D721Med (cell line): ENCODE measurements at places on chromosomes 16 and 17.

GRCh38 chr16:17235147-17235815 lies 235.5 kb downstream of the XYLT1 start:
- DNase-seq, result no peak

DNA sequence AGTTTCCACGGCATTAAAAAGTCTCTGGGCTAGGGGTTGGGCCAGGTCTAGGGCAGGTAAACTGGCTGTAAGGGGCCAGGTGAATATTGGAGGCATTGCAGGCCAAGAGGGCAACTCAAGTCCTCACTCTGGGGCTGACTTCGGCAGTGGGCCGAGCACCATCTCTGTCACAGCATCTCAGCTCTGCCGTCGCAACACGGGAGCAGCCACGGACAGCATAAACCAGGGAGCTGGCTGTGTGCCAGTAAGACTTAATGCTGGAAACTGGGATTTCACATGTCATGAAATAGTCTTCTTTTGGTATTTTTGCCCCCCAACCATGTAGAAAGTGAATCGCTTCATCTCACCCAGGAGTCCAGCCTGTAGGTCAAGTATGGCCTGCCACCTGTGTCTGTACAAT lies 12.6 kb upstream of the LGALS9 start:
- no peak for DNase-seq

- DNase-seq, result no peak
These were observed 92.6 kb upstream of the CBX4 start for GRCh38 chr17:79931817-79932309.

- DNase-seq, result no peak
These were observed 81.1 kb downstream of the VPS35L start for GRCh38 chr16:19636436-19637267.

GRCh38 chr17:7436556-7437368 lies 1.5 kb downstream of the TMEM102 start:
- DNase-seq, result peak; percentile 68

- DNase-seq, result no peak
These were observed 82.5 kb upstream of the TNRC6C start for GRCh38 chr17:77875881-77876509.

DNA sequence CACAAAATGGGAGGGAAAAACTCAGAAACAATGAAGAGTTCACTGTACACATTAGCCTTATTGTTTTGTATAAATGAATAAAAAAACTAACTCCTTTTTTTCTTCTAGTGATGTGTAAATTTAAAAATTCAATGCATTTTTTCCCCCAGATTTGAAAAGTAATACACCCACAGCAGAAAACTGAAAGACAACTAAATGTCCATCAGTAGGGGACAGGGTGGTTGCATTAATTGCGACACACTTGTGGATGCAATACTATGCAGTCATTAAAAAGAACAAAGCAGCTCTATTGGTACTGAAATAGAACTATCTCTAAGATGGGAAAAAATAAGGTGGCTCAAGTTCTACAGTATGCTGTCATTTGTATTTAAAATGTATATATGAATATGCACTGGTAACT lies 13.7 kb upstream of the WIPI1 start:
- no peak for DNase-seq

- DNase-seq, result no peak
These were observed 35.4 kb downstream of the GINS2 start for GRCh38 chr16:85653290-85653891.

DNA sequence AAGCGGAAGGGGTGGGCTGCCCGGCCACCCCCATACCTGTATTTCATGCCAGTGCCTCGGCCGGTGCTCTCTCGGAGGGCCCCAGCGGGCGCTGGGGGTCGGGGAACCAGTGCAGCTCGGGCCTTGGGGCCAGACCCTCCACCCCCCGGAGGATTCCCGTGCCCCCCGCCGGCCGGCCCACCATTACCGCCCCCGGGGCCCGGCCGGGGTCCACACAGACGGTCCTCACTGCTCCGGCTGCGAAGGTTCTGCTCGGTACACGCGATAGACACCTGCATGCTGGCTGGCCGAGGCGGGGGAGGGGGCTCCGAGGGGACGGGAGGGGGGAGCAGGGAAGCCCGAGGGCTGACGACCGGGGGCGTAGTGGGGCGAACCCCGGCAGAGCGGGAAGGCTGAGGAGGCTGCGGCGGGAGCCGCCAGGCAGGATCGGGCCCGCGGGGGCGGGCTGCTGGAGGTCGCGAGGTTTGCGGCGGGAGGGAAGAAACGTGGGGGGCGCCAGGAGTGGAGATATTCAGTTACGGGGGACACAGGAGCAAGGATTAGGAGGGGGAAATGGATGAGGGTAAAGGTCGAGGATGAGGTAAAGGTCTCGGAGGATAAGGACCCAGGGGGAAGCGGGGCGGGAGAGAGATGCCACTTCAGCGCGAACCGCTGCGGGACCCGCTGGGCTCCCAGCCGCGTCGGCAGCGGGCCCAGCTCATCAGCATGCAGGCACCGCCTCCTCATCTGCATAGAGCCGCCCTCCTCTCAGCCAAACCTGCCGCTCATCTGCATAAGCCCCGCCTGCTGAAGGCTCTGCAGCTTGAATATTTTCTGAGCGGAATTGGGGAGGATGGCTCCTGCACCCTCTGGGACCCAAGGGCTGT lies at the start of gene KCNAB3:
Gene KCNAB3 (minus strand): TSS at position 699 of the 866 bp plus-strand sequence. CDS start 421 bp downstream, at position 278.
- DNase-seq, result peak; percentile 83

- peak; percentile 51 for DNase-seq
These were observed 56.9 kb downstream of the CYB5D2 start for GRCh38 chr17:4199818-4200402.

- DNase-seq, result no peak
These were observed 153.9 kb upstream of the CACNG3 start for GRCh38 chr16:24102209-24102660.

- no peak for DNase-seq
These were observed 209.4 kb downstream of the SEC14L1 start for GRCh38 chr17:77349976-77350830.

GRCh38 chr16:72877374-72878028 lies 170.4 kb downstream of the ZFHX3 start:
- no peak for DNase-seq

DNA sequence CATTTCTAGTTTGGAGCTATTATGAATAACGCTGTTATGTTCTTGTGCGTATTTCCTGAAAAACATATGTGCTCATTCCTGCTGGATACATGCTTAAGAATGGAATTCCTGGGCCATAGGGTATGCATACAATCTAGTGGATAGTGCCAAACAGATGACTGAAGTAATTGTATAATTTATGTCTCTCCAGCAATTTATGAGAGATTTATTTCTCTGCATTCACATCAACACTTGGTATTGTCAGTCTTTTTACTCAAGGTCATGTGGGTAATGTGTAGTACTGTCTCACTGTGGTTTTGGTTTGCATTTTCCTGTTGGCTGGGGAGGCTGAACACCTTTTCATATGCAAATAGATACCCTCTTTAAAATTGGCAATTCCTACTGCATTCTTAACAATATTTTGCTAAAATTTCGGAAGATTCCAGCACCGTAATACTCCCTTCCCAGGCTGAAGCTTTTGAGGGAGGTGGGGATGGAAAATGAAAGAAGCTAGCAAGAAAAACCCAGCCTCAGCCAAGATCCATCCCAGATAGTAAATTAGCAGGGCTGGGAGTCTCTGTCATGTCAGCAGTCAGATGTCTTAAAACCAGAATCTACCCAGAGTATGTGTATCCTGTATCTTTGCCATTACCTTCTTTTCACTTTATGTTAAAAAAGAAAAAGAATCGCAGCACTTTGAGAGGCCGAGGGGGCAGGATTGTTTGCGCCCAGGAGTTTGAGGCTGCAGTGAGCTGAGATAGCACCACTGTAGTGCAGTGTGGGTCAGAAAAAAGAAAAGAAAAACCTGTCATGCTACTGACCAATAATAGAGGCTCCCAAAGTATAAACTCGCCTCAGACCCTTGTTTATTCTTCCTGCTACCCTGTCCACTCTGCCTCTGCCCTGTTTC lies 204.9 kb downstream of the LGALS9B start:
- no peak for DNase-seq

- no peak for DNase-seq
These were observed 24.9 kb downstream of the TPSD1 start for GRCh38 chr16:1280783-1281182.

DNA sequence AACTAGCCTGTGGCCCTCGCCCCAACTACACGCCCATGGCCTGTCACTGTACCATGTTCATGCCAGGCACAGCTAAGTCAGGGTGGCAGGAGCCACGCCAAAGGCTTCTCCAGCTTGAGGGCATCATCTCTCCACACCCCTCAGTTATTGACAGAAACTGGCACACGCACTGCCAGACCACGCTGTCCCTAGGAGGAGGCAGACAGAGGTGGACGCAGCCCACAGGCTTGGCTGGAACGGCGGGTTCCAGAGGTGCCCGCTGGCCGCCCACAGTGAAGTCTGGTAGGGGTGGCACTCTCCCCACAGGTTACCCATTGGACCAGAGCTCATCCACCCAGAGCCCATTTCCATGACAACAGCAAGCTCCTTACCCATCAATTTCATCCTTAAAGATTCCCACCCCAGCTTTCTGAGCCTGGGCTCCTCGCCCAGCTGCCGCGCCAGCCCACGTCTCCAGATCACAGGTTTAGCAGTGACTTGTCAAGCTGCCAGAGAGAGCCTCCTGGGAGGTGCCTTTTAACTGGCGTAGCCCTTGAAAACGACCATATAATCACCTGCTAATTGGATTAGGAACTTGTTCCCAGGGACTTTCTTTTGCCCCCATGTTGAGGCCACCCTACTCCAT lies 27.9 kb downstream of the RPRML start:
- peak; percentile 49 for DNase-seq

DNA sequence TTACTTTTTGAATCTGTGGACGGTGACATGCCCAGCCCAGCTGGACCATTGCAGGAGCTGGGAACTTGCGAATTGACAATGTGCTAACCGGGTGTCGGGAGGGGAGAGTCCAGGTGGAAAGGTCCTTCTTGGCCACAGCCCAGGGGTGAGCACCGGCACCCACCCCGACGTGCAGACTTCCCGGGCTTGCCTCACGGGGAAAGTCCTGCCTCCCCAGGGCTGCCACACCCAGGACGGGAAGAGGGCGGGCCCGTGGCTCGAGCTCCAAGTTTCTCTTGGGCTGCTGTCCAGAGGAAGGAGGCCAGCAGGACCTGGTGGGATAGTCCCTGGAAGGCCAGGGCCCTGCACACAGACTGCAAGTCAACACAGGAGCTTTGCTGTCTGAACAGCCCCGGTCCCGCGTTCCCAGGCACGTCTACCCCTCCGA lies 17.7 kb downstream of the CARD14 start:
- DNase-seq, result no peak

DNA sequence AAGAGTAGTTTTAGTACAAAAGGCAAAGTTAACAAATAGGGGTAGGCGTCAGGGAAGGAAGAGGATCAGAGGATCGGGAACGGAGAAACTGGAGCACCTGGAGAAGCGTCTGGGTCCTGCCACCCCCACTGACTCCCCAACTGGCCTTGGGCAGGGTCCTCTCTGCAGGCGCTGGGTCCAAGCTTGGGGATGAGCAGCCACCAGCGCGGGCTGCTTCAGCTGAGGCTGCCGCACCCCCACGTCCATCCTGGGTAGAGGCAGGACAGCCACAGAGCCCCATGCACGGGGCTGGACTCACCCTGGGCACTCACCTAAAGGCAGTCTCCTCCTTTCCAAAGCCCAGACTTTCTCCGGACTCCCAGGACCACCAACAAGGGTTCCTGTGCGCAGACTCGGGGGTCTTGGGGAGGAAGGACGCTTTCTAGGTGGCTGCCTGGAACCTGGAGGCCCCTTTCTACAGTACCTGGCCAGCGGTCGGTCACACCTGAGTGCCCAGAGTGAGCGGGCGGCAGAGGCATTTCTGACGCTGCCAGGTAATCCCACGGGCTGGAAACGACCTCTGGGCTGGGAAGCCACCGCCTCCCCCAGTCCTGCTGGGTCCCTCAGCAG lies 1.1 kb downstream of the HS3ST6 start:
- no peak for DNase-seq

- no peak for DNase-seq
These were observed 28.1 kb downstream of the WSCD1 start for GRCh38 chr17:6098050-6098822.

DNA sequence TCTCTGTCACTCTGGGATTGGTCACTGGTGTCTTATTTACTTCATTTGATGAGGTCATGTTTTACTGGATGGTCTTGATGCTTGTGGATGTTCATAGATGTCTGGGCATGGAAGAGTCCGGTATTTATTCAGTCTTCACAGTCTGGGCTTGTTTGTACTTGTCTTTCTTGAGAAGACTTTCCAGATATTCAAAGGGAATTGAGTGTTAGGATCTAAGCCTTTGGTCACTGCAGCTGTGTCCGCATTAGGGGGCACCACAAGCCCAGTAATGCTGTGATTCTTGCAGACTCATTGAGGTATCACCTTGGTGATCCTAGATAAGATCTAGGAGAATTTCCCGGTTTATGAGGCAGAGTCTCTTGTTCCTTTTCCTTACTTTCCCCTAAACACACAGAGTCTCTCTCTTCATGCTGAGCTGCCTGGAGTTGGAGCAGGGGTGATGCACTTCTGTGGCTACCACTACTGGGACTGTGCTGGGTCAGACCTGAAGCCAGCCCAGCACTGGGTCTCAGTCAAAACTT lies 214.7 kb downstream of the SPECC1 start:
- no peak for DNase-seq

GRCh38 chr16:69469807-69470561 lies 45.6 kb downstream of the CYB5B start:
- DNase-seq, result no peak

DNA sequence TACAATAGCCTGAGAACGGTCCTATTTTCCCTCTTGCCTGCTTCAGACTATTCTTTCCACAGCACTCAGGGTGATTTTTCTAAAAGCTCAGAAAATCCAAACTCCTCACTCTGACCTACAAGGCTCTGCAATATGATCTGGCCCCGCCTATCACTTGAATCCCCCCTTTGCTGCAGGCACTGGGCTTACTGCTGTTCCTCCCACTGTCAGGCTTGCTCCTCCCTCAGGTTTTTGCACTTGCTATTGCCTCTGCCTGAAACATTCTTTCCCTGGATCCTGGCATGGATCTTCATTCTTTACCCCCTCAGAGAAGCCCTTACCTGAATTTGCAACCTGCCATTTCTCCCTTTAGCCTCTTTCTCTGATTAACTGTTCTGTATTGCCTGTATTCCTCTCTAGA lies 52.3 kb downstream of the RPGRIP1L start:
- DNase-seq, result no peak

DNA sequence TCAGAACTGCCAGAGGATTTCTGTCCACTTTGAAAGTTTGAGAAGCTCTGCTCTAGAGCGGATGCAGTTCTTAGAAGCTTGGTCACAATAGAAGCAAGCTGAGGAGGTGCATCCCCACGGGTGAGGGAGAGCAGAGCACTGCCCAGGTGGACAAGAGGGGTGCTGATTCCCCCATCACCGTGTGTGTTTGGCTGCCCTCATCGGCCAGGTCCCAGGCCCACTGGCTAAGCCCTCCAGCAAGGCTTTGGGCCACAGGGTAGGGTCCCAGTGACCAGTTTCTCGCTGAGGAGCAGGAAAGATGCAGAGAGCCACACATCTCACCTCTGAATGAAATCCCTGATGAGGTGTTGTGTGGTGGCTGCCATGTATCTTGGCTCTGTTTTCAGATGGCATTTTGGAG lies 26.9 kb downstream of the NMT1 start:
- DNase-seq, result no peak

- DNase-seq, result no peak
These were observed 606 bp upstream of the ZBTB4 start for GRCh38 chr17:7480089-7480384.

GRCh38 chr17:36598951-36599401 lies 2.4 kb upstream of the MRM1 start:
- no peak for DNase-seq
